ENCODE measurements at places on chromosomes 7 and 10. TPM values are rescaled to one million over a fixed set of nuclear protein-coding genes. Genes with fewer than 3 reads are reported as not detected.

Gene EXOC4
- total RNA-seq, result 136 TPM

Gene TEX47
- total RNA-seq, result not detected

Gene PLEKHS1
- not detected for total RNA-seq

Gene PSD
- 10.7 TPM for total RNA-seq

Gene CCDC172
- total RNA-seq, result not detected

Gene FAM25A
- not detected for total RNA-seq

Gene OR13A1
- 0.38 TPM for total RNA-seq

Gene KNDC1
- 11.0 TPM for total RNA-seq

Gene NEUROD6
- not detected for total RNA-seq

Gene MMP21
- total RNA-seq, result not detected

Gene VENTX
- total RNA-seq, result 1.2 TPM

Gene MDFIC
- 6.7 TPM for total RNA-seq

Gene HOXA3
- 85.5 TPM for total RNA-seq

Gene WNT8B
- 3.1 TPM for total RNA-seq

Gene AS3MT
- total RNA-seq, result 26.9 TPM

Gene ARHGAP22
- 4.7 TPM for total RNA-seq

Gene ACSL5
- total RNA-seq, result 0.33 TPM
